ENCODE measurements at places on chromosomes 4 and X.

DNA sequence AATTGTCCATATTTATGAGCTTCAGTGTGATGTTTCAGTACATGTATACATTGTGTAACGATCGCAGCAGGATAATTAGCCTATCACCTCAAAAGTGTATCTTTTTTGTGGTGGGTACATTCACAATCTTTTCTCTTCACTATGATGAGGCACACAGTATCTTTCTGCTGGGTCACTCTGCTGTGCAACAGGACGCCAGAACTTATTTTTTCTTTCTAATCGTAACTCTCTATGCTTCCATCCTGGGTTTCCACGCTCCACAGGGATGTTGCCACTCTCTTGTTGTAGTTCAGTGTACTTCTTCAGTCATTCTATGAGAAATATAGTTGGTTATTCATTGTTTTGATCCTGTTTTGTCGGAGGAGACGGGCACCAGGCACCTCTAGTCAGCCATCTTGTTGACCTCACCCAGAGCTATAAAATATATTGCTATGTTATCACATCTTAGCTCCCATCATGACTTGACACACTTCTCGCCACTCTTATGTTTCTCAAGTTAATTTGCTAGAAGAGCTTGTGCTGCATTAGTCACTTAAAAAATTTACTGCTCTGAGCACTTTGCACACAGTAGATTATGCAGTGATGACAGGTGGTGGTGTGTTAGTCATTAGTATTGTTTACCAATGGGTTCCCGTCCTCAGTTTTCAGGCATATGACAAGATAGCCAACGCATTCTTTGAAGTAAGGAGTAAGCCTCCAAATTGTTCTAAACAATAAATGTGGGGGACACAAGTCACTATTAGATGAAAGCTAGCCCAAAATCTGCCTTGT, 1002.7 kb upstream of the PCDH7 start:
- no peak for DNase-seq

GRCh38 chrX:56462389-56462788, 101.0 kb upstream of the UBQLN2 start:
- DNase-seq: no peak

GRCh38 chr4:89222170-89222569, 85.4 kb downstream of the GPRIN3 start:
- peak; percentile 37 for DNase-seq

DNA sequence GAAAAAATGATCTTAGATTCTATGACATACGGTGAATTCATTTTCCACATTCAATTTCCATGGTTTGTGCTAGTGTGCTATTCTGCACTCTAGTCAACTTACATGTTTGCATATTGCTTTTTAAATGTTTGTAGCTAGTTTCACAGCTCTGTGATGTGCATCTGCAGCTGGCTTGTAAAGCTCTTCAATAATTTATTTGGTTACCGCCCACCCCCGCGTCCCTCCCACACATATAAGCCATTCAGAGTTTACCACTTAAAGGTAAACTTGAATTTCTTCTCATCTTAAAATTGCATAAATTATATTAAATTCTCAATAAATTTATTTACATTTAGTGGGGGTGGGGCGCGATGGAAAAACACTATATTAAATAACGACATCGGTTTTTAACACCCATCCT, 291 bp upstream of the NBDY start:
- DNase-seq: no peak

DNA sequence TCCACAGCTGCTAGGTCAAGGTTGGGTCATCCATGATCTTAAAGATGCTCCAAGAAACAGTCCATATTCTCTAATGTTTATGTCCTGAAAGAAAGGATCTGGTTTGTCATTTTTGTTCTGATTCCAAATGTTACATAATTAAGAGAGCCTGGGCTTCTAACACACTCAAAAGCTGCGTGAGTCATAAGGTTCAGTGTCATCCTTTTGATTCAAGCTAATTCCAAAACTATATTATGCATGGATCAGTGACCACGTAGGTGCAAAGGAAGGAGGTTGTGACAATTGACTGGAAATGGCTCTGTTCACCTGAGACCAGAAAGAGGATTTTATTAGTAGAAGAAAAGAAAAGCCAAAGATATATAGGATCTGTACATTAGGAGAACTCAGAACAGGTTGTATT, 268.7 kb upstream of the GK2 start:
- DNase-seq: no peak

DNA sequence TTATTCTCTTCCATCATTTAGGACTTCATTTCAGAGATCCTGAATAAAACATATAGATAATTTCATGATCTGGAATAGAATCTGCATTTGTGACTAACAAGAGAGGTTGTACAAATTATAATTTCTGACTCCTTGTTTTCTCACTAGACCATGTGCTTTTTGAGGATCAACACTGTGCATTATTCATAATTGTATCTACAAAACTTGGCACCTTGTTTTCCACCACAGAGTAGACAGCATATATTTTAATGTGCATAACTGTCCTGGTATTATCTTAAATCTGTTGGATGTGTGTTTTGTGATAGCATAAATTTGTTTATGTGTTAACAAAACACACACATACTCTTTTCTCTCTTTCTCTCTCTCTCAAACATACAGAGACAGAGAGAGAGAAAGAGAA, 514.9 kb upstream of the GALNT7 start:
- no peak for DNase-seq

GRCh38 chrX:31070057-31070468, 1.8 kb downstream of the FTHL17 start:
- no peak for DNase-seq

- no peak for DNase-seq
These were observed 134.7 kb upstream of the SPANXN4 start for GRCh38 chrX:142891046-142891445.

DNA sequence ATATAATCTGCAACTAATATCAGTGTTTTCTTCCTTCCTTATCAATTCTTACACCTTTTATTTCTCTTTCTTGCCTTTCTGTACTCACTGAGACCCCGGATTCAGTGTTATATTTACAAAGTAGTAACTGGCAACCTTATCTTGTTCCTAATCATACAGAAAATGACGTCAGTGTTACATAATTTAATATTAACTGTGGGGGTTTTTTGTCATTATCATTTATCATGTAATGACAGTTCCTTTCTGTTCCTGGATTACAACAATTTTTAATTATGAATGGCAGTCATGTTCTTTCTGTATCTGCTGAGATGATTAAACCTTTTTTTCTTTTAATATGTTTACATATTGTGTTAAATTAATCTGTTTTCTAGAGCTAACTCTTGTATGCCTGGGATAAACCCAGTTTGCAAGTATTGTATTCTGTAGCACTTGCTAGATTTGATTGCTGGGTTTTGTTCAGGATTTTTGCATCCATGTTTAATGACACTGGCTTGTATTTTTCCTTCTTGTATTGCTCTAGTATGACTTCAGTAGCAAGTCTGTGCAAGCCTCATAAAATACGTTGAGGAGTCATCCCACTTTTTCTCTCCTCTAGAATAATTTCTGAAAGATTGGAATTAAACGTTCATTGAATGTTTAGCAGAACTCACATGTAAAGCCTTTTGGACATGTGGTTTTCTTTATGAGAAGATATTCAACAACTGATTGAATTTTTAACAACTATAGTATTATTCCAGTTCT, 10.4 kb upstream of the HSPA4L start:
- no peak for DNase-seq

- DNase-seq: no peak
These were observed 85.2 kb upstream of the STS start for GRCh38 chrX:7062276-7062675.
